Activated CD4-positive, alpha-beta T cell treated with anti-CD3 and anti-CD28 coated beads, Interleukin-2, amount 50 U/mL, for 4 hours (primary cell): ENCODE measurements at places on chromosomes 1 and 21.

DNA sequence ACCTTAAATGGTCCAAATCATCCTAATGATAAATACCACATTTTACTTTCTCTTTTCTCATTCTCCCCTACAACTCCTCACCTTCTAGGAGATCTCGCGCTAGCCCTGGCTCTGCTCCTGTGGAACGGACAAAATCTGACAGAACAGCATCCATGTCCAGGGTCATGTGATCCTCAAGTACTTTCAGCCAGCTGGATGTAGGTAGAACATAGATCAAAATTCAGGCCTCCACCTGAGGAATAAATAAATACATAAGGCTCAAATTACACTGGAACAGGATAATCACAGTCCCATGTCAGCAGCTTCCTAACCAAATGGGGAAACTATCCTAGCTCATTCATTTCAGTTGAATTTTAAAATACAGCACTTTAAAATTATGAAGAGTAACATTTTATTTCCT lies 33.2 kb downstream of the OTUD7B start:
- DNase-seq = no peak

DNA sequence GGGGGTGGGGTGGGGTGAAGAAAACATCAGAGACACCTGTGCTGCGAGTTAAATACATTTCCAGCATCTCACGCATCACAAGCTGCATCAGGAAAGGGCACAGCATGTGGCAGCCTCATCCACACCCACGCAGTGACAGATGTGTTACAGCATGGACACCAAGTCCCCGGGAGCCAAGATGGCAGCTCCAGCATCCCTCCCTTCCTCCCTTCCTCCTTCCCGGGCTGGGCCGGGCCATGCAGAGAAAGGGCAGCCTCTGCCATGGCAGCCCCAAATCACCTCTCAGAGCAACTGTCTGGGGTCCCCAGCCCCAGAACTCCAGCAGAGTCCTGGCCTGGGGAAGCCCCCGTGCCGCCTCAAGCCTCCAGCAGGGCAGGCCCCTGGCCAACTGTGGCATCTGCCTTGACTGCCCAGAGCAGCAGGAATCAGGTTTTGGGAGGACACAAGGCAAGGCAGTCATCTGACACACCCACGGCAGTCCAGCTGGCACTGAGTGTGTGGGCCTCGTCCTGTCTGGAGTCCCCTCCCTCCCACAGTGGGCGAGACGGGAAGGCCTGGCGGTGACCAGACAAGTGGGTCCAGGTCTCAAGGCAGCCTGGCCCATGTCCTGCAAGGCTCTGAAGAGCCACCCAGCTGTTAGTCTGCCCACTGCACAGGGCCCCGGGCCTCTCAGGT lies 6.2 kb downstream of the SMIM1 start:
- no peak for DNase-seq

GRCh38 chr1:178143730-178144690 lies 50.1 kb downstream of the RASAL2 start:
- no peak for DNase-seq

DNA sequence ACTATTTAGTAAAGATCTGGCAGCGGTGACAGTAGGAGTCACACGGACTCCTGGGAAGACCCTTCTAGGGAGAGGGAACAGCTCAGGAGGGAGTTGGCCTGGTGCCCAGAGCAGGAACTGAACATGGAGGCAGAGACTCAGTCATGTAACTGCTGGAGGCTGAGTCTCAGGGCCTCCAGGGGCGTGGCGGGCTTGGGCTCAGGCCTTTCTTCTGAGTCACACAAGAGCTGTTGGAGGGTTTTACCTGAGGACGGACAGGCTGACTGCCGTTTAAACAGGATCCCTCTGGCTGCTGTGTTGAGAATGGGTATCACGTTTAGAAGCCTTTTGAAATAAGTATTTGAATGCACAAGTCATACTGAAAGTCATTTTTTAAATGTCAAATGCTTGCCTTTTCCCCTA lies 7.2 kb upstream of the ETS2 start:
- DNase-seq = no peak

DNA sequence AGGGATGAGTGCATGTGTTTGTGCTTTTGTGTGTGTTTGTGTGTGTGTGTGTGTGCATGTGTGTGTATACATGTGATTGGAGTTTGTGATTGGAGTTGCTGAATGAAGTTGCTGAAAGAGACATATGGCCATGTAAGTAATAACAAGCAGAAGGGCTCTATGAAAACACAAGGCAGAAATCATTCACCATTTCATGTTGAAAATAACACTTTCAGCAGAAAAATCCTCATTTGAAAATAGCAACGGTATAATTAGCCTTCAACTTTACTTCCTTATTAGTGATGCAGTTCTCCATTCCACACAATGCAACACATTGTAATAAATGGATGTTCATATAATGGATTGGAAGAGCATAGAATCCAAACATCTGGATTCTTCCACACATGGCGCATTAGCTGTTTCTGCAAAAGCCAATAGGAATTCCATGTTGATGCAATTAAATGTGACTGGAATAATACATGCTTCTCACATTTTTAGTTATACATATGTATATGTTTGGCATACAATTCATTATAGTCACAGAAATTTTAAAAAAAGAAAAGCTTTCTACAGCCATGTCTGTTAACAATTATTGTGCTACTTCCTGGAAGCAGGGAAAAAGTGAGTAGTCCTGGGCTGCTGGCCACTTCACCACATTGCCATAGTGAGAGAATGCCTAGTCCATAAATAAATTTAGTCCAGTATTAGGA lies 538.0 kb downstream of the LTN1 start:
- DNase-seq = no peak

- DNase-seq = no peak
Observed at GRCh38 chr21:42688226-42688840, 34.9 kb downstream of the PDE9A start.

- DNase-seq = no peak
Observed at GRCh38 chr1:159707472-159708260, 6.7 kb downstream of the CRP start.

- no peak for DNase-seq
Observed at GRCh38 chr1:21664806-21665588, 4.2 kb downstream of the RAP1GAP start.

DNA sequence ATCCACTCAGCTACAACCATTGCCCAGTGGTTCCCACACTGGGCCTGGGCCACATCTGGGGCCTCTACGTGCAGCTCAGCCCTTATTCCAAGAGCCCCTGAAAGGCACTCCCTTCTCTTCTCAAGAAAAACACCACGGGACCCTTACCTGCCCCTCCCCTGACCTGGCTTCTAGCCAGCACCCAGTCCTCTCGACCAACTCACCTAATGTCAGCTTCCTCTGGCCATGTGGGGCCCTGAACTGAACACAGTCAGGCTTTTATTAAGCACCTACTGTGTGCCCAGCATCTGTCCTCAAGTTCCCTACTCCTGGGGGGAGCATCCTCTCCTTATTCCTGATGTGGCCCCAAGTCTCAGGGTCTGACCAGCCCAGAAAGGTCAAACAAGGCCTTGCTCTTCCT lies 208.4 kb downstream of the MATN1 start:
- DNase-seq = no peak

DNA sequence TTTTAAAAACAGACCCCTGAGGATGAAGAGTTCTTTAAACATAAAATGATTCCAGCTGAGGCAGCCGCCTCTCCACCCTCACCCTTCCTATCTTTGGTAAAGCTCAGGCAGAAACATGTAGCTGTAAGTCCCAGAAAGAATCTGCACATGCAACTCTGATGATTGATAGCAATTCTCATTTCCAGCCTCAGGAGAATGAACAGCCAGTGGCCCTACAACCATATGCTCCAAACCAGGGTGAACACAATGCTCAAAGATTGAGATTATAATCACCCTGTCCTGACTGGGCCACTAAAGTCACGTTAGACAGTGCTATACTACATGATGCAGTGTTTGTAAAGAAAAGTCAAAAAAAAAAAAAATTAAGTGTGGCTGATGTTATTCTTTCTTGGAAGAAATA lies 80.2 kb downstream of the LMX1A start:
- no peak for DNase-seq

GRCh38 chr1:247173431-247173830 lies 1.6 kb upstream of the ZNF124 start:
- DNase-seq = no peak

DNA sequence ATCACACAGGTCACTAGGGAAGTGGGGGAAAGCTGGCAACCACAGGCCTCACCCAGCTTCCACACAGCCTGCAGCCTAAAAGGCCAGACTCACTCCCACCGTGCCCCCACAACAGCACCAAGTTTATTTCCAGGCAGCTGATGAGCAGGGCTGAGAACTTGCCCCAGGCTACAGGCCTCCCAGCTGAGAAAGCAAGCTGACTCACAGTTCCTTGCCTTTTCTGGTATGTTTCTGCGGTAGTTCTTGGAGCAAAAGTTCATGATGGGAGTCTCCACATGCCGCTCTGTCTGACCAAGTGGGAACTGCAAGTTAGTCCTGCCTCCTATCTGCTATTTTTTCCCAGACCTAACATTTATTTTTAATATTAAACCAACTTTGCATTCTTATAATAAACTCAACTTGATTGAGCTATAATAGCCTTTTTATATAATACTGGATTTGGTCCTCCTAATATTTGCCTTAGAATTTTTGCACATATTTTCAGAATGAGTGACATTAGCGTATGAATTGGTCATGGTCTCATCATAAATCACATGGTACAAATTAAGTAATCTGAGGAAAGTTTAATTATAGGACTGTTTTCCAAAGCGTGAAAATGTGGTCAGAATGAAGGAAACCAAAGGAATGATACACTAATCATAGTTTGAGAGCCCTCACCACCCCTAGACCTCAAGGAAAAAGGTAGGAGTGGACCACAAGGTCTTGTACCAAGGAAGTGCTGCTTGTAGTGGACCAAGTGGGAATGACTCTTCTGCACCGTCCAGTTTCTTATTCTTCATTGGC lies 30.7 kb downstream of the RPAP2 start:
- DNase-seq = no peak

- DNase-seq = peak; percentile 79
Observed at GRCh38 chr1:2548068-2548589, 8.0 kb upstream of the TNFRSF14 start.

DNA sequence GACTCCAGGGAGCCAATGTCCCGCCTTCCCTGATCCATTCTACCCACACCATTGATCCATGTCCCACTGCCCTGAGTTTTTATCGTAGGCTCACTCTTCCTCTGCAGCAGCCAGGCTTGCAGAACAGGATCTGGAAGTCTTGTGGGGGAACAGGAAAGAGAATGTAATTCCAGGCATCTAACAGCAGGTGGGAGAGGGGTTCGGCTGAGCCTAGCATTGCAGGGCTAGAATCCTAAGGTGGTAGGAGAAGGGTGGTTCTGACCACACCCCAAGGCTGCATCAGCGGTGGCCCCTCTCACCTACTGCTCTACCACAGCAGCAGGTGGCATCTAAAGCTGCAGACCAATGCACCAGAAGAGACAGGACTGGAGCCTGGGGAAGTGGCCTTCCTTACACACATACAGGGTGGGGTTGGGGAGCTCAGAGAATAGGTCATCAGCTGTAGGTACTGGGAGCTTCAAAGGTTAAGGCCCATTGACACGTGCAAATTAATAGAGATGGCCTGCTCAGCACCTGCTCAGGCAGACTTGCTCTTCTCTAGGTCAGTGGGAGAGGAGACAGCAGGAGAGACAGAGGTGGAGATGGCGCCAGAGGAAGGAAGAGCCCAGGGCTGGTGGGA lies 20.5 kb downstream of the KNCN start:
- no peak for DNase-seq

DNA sequence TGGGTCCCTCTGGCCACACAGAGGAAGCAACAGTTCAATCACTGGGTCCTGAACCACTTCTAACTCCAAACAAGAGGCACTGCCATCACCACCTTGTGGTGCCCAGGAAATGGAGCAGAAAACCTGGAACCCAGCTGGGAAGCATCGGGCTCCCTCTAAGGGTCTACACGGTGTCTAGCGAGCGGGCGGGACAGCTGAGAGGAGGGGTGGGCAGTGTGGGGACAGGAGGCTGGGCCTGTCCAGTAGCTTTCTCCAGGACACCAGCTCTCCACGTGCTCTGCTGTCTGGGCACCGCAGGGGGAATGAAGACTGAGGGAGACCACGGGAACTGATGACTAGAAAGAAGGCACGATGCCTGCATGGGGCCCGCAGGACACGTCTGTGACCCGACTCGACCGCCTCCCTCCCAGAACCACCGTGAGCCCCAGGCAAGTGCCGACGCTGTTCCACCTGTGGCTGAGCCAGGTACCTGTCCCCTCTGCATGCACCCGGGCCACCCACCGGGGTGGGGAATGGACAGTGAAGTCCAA lies 5.4 kb upstream of the PRDM15 start:
- DNase-seq = no peak

- DNase-seq = peak; percentile 38
Observed at GRCh38 chr1:42730988-42731387, 9.0 kb downstream of the CLDN19 start.

DNA sequence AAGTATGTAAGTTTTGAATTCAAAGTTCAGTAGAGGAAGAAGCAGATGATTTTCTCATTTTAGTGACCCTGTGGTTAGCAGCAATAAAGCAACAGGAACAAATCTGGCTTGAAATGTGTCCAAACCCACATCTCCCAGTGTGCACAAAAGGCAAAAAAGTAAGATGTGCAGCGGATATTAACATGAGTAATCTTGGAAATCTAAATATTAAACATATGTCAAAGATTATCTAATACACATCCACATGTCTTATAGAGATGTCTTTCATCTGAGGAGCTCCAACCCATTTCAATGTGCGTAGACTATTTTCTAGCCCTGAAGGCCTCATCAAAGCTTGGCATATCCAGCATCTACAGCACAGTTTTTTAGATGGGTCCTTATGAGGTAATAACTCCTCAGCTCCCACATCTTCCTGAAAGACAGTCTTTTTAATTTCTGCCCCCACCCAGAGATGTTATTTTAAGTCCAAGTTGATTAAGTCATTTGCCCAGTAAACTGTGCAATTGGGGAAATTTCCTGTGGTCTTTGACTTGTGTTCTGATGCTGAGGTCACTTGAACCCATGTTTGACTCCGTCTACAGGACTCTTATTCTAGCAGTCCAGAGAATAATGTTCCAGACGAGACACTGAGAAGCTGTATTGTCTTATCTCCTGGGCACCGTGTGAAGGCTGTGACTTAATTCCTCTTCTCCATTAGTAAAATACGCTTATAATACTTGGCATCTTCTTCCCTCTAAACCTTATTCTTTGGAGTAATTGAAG lies 73.7 kb downstream of the LMO4 start:
- no peak for DNase-seq

GRCh38 chr1:55803429-55803828 lies 588.3 kb upstream of the USP24 start:
- no peak for DNase-seq

DNA sequence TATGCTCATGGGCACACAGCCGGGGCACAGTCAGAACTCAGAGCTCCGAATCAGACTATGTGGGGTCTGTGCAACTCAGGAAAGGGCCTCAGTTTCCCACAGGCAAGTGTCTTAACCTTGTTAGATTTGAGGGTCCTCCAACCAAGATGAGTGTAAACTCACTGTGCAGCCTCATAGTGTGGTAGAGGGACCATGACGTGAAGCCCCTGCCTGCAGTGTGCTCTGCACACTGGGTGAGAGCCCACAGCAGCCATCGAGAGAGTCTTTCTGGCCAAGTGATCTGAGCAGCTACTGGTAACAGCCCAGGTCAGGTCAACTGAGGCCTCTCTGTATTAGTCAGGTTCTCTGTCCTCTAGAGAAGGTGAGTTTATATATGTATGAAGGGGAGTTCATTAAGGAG lies 592 bp upstream of the LYPD8 start:
- no peak for DNase-seq

GRCh38 chr1:55197099-55197498 lies 18.1 kb downstream of the USP24 start:
- no peak for DNase-seq

GRCh38 chr1:240820816-240821215 lies 208.9 kb upstream of the GREM2 start:
- no peak for DNase-seq

GRCh38 chr1:29757866-29758780 lies 521.8 kb downstream of the PTPRU start:
- no peak for DNase-seq

- no peak for DNase-seq
Observed at GRCh38 chr1:214856843-214857242, 225.7 kb upstream of the KCNK2 start.
